Suprapubic skin (tissue), 4 donors: ENCODE measurements at places on chromosomes 12 and 14.

DNA sequence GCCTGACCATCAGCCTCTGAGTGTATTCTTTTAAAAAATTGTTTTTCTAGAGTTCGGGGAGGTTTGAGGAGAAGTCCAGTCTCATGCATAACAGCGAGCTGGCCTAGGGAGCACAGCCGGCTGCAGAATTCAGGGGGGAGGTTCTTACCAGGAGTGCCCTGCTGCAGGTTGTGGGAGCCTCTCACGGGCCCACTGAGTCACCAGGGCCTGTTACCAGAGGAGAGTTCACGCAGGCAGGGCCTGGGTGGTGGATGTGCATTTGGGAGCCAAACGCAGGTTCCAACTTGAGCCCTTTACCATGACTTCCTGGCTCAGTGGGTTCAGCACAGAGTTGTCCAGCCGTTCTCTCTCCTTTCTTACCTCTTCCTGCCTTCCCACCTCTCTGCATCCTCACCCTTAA, 14.4 kb downstream of the CD9 start:
- no peak for DNase-seq

DNA sequence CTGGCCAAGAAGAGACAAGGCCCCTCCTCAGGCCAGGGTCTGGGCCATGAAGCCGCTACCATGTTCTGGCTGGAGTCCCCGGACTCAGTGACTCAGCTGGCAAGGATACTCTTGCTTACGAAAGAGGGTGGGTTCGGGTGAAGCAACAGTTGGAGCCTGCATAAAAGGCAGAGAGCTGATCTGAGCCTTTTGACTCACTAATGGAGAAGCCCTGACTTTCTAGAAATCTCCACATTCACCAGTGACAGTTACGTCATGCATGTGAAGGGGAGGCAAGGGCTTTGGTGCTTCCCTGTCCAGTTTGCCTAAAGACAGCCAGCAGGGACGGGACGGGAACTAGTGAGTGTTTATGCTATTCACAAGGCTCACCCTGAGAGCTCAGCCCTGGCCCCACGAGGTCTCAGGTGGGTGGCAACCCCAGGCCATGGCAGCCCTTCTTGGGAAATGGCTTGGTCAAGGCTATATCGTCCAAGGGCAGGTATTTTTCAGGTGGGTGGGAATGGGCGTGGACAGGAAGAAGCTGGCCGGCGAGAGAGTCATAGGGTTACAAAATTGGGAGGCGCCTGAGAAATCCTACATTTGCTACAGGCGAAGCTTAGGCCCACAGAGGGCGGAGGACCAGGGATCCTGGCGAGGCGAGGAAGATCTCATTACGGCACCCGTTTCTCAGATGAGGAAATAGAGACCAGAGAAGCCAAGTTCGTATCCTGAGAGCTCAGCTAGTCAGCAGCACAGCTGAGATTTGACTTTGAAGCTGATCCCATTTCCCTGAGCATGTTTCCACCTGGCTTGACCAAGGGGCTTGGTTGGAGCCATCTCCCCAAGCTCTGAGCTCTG, 314.6 kb downstream of the BCL11B start:
- peak; percentile 90 for DNase-seq

GRCh38 chr12:6424008-6424347, 20.8 kb upstream of the CD27 start:
- no peak for DNase-seq

DNA sequence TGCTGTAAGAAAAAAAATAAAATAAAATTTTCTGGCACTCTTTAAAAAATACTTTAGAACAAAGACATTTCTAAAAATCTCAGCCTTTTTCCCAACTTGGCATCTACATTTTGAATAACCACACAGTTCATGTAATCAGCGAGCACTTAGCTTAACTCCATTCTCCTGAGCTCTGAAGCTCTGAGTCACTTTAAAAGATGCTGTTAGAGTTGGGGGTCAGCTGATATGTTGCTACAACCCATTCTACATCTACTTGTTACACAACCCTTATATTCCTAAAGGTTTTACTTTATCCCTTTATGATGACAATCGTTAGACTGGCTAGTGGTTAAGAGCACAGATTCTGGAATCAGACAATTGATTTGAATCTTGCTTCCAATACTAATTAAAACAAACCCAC, 48.3 kb downstream of the SLC41A2 start:
- no peak for DNase-seq

DNA sequence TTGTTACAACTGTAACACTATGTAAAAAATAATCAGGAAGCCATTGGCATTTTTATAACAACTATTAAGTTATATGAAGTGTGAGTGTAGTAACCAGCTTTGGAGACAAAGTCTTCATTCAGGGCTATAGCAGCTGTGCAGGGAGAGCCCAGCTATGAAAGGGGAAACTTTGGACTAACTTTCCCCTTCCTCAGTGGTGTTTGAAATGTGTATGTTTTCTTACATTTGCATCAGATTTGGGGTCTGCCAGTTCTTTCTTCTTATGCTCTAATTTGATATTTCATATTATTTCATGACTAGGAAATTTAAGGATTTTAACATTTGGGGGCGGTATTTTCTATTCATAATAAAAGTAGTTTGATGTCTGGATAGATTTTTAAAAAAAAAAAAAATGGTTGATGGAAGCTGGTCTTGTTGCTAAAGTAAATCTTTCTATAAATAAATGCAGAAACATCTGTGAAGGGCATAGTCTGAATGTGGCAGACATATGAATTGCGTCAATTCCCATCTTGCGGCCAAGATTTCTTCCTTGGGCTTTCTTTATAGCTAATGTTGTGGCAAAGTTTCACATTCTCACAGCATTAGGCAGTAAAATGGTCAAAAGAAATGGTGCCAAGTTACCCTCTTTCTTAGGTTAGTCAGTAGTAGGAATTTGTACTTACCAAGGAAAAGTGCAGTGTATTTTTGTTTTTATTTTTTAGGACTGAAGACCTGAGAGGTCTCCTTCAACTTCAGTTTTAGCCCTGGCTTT, 35.6 kb downstream of the RASSF8 start:
- no peak for DNase-seq

GRCh38 chr14:44109036-44109435, 398.0 kb downstream of the FSCB start:
- DNase-seq, result no peak

- DNase-seq, result no peak
These were observed 1.1 kb downstream of the ANGEL1 start for GRCh38 chr14:76811561-76811960.
